ENCODE measurements at places on chromosomes 12 and 14. TPM values are rescaled to one million over a fixed set of nuclear protein-coding genes. Genes with fewer than 3 reads are reported as not detected.

DNA sequence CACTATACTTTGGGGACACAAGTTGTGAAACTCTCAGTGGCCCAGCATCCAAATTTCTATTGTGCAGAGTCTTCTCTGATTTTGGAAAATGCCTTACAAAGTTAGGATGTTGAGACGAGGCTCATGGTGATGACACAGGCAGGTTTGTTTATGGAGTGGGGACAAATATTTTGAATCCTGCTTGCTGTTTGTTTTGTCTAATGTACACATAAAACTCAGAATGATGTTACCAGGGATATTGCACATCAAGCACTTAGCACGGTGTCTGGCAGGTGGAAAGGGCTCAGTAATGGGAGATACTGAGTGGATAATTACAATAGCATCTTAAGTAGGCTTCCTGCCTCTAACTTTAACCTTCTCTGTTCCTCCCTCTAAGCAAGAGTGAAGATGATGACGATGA, 628.9 kb upstream of the TBX3 start:
- no peak for DNase-seq

- DNase-seq: peak; percentile 89
These were observed 1.6 kb upstream of the ASB2 start for GRCh38 chr14:93977790-93978581.

DNA sequence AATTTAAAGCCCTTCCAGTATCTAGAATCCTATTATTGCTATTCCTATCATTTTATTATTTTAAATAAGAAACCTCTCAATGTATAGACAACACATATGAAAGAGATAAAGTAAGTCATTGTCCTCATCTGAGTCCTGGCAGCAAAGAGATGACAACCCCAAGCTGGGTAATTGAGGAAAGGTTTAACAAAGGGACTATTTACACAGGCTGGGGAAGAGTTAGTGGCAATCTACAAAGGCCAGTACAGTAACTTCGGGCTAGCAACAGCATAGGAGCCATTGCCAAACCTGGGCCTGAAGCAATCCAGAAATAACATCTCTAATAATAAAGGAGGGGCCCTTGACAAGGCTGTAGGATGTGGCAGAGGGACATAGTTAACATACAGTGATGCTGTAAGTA, 11.2 kb downstream of the PDE6H start:
- no peak for DNase-seq

Gene VRTN
- total RNA-seq: not detected

Gene SAMD15
- 0.40 TPM for total RNA-seq

Gene RBM25
- 95.1 TPM for total RNA-seq

GRCh38 chr14:105173901-105174894, 5.6 kb upstream of the JAG2 start:
- DNase-seq: peak; percentile 71

Gene MYBPC1
- not detected for total RNA-seq

DNA sequence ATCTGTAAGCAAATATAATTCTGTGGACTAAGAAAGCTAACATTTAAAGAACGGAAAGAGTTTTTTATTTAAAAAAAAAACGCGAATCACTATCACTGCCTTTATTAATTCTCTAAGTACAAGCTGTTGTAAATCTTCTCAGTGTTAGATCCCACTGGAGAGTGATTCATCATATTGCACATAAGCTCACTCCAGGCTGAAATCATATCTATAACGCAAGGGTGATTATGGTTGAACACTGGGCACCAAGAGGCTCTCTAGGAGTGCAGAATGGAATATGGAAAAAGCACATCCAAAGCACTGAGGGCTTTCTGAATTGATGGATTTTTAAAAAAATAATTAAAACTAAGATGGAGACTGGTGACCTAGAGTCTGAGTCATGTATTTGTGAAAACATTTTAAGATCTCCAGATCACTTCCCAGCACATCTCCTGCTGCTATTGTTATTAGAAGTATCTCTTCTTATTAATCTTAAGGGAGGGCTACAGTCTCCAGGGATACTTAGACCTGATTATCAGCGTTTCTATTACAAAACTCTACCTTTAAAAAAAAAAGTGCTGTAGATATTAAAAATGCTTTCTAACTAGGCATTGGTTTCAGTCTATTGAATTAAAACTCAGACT, 1106.8 kb downstream of the AACS start:
- DNase-seq: no peak

DNA sequence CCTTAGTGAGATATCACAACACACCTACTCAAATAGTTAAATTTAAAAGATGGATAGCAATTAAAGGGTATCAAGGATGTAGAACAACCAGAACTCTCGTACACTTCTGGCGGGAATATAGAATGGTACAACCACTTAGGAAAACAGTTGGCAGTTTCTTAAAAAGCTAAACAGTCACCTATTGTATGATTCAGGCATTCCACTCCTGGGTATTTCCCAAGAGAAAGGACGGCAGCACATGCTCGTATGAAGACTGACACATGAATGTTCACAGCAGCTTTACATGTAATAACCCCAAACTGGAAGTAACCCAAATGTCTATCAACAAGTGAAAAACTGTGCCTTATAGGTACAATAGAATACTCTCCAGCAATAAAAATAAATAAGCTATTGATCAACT, 465.2 kb downstream of the VRK1 start:
- no peak for DNase-seq

DNA sequence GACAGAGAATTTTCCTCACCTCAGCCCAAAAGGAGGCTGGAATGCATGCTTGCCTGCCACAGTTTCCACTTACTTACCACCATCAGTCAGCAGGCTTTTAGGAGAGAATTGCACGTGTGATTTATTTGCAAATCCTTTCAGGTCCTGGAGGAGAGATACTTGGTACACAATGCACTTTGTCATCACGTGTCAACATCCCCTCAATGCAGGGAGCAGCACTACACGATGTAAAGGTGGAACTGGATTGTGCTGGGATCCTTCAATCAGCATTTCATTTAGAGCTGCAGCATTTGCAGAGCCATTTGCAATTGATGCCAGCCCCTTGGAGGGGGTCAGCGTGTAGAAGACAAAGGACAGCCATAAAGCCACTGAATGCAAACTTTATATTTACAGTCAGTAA, 218.1 kb downstream of the GLT1D1 start:
- DNase-seq: no peak

- no peak for DNase-seq
These were observed 483.7 kb downstream of the MDGA2 start for GRCh38 chr14:47191700-47192099.

DNA sequence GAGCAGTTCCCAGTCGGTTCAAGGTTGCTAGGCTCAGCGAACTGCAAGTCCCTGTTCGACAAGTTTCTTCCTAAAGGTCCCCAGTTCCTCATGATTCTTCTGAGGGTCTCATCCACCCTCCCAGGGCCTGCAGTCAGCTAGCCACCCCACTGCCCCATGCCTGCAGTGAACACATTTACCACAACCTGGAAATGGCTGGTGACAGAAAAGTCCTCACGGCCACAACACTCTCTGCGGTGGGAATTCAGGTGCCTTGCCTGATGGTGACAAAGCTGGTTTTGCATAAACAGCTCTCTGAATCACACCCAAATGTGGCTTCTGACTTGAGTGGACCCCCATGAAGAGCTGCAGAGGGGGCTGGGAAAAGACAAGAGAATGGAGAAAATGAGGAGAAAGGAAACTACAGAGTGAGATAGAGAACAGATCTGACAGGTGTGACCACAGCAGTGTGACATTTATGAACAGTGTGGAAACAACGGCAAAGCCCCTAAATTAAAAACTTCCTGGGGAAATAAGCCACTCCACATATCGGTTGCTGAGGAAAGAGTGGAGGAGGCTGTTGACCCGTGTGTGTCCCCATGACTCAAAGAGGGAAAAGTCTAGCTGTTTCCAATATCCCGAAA, 1.3 kb upstream of the CD27 start:
- DNase-seq: peak; percentile 49

GRCh38 chr14:94111276-94112095, 950 bp downstream of the IFI27 start:
- no peak for DNase-seq

- DNase-seq: no peak
These were observed 5.5 kb upstream of the C12orf43 start for GRCh38 chr12:121021754-121022153.

DNA sequence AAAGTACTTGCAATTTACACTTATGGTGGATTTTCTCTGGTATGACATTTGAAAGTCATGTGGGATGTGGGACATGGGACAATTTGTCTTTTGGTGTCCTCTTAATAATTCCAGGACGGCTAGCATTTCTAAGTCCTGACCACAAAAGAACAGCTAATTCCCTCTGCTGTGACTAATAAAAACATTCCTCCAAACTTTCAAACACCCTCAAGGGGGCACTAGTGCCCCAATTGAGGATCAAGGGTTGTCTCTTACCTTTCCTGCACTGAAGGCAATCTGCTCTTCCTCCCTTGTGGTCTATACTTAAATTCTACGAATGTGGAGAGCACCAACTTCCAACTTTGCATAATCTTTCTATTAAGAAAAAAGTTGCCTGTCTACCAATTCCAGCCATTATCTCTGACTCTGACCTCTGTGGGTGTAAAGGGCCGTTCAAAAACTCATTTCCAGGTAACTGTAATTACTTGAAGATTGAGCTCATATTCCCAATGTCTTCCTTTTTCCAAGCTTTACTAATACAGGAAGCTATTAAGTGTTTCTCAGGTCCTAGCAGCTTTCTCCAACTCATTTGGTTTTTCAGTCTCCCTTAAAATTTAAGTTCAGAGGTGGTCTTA, 210.2 kb downstream of the PTPRO start:
- DNase-seq: peak; percentile 61

GRCh38 chr12:71938728-71939385, at the start of gene TPH2:
TSS of gene TPH2 (plus strand) at chr12:71938845. CDS start at chr12:71938987, 142 bp downstream.
- peak; percentile 60 for DNase-seq

DNA sequence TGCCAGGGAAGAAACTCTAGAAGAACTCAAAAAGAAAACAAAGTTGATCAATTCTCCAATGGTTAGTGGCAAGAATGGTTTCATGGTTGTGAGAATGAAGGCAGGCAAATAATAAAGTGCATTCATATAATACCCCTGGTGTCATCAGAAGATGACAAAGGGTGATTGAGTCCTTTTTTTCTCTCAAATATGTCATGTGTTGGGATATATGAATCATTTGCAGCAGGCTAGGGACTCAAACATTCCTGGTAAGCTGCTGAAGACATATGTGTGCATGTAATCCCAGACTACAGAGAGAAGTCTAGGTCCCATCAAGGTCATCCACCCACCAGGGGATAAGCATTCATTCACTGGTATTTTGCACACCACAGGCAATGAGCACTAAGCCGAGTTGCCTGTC, 82.4 kb upstream of the MYF6 start:
- DNase-seq: no peak

DNA sequence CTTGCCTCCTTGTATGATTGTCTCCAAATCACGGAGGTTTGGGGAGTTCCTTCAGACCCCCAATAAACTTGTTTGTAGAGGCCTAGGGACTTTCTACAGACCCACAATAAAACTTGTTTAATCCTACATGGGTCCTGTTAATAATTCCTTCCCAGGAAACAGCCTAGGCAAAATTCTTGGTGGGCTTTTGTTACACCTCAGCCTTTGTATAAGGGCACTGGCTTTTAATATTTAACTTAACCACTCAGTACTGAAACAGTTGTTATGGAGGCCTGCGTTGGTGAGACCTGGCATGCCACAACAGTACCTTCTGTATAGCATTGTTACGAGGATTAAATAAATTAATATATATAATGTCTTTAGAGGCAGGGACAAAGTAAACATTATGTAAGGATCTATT, 32.7 kb upstream of the FAR2 start:
- no peak for DNase-seq

DNA sequence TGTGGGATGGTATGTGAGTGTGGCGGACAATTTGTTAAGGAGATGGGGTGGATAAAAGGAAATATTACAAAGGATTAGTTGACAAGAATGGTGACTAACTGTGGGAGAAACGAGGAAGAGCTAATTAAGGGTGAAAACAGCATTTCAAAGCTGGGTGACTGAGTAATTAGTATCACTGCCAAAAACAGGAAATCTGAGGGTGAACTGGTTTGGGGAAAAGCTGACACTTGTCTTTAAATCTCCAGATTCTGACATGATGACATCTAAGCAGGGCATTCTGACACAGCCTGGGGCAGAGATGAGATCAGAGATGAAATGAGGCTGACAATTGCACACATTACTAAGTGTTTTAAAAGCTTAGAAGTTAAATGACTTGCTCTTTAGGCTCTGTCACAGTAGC, 42.4 kb upstream of the CCDC175 start:
- no peak for DNase-seq

Gene GPR65
- total RNA-seq: 21.9 TPM

DNA sequence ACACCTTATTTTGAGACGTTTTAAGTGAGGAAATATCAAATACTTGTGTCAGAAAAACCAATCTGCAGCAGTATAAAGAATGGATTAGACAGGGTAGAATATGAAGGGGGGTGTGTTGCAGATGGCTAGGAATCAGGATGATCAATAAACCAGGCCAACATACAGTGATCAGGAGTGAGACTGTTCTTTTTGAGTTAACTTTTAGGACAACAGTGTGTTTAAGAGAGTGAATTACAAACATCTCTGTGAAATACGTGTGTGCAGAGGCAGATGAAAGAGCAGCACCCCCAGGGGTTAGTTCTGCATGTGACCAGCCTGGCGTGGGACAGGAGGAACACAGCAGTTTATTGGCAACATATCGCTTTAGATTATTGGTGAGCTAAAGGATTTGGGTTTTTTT, 10.6 kb upstream of the NRDE2 start:
- no peak for DNase-seq

Gene KLHL33
- 2.4 TPM for total RNA-seq

DNA sequence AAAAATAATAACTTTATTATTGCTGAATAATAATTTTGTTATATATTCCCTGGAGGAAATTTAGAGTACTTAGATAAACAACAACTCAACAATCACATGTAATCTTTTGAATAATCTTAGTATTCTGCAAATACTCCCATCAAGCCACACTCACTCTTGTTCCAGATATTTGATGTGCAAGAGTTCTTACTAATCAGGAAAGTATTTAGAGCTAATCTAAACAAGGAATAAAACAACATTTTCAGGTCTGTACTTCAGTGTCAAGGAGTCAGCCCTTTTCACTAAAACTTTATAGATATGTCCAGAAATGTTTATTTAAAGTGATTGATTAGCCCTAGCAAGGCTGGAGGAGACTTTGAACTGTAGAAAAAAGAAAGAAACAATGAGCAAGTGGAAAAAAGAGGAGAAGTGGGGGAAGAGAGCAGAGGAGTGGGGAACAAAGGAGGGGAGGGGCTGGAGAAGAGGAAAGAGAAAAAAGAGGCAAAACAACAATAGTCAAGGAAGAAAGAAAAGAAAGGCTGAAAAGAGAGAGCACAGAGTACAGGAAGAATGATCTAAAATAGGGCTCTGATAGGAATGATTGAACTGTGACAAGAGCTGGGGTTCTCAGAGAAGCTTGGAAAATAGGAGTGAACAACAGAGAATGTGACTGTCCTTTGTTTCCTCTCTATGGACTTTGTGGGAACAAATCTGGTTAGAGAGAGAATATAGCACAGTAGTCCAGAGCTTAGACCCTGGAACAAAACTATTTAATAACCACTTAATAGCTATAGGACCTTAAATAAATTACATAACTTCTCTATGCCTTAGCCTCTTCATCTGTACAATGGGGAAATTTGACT, 238.7 kb downstream of the AKAP6 start:
- no peak for DNase-seq

DNA sequence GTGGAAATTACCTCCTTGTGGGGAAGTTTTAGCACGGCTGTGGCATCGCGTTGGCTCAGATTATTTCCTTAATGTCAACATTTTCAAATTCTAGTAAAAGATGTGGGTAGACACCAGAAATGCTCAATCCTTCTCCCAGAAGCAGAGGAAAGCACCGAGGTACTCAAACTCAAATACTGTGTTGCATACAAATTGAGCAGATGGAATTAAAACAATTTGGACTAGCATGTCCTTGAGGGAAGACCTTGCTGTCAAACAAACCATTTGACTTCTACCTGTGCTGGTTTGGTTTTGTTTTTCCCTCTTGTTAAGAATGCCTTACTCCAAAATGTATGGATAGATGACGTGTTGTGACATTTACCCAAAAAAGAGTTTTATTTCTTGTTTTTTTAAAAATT, 136.4 kb downstream of the CNTN1 start:
- no peak for DNase-seq
